ENCODE measurements at places on chromosomes 6 and 20.
A peak's percentile ranks its signal among the peaks of the same experiment; 100 is the strongest.

DNA sequence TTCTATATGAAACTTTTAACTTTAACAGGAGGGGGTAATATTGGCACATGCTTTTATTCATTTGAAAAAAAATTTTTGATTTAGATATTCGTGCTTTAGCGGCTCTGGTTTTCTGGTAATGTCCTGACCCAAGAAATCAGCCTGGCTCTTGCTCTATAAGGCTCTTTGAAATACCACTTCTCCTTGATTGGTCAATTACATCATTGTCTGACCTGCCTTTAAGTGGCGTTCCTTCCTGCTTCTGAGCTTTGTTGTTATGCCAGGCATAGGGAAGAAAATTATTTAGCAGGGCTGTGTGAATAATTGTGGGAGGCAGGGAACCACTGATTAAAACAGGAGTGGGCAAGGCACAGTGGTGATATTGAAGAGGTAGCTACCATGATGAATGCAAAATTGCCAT lies 3.9 kb downstream of the RNF144B start:
- no peak for DNase-seq

GRCh38 chr20:37123441-37123840 lies 27.6 kb upstream of the RBL1 start:
- no peak for DNase-seq

DNA sequence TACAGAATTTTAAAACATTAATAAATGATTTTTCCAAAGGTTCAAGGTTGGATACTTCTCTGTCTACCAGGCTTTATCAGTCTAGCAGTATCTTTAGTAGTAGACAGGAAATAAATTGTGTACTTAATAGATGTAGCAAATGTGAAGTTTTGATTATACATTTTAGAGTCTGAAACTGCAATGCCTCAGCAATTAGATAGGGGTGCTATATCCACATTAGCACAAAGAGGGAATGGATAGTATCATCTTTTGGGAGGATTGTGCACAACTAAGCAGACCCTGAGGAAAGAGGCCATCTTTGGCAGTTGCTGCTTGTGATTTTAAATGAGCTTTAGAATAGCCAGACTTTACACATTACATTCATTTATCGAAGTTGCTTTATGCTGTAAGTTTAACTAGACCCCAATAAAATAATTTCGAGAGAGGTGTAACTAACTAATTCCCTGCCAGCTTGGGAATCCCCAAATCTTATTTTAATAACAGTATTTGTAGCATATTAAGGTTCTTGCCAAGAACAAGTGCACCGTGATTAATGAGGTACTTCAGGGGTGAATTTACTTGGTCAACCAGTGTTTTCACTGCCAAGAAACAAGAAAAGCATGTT lies 2.8 kb downstream of the KCNQ5 start:
- peak; percentile 27 for DNase-seq

DNA sequence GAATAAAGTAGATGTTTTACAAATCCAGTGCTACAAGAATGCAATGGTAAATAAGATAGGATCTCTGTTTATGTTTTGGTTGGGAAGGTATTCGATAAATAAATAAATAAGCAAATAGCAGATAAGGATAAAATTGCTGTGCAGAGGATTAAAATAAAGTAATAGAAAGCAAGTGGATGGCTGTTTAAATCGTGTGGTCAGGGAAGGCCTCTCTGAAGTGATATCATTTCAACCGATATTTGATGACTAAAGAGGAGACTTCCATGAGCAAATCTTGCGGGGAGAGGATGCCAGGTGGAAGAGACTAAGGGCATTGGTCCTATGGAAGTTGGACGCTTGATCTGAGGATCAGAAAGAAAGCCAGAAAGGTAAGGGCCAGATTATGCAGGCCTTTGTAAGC lies 92.0 kb upstream of the CCN2 start:
- no peak for DNase-seq

GRCh38 chr6:79584332-79584731 lies 46.8 kb upstream of the SH3BGRL2 start:
- no peak for DNase-seq

- DNase-seq = no peak
These were observed 49.2 kb upstream of the HDAC2 start for GRCh38 chr6:114020196-114020595.

GRCh38 chr6:128415387-128415786 lies 105.0 kb downstream of the PTPRK start:
- DNase-seq = no peak

- DNase-seq = peak; percentile 30
These were observed 551 bp downstream of the SYNCRIP start for GRCh38 chr6:85641897-85642773.

- DNase-seq = no peak
These were observed 86.0 kb downstream of the PTPN1 start for GRCh38 chr20:50595988-50596693.

- DNase-seq = no peak
These were observed 185.3 kb upstream of the AGPAT4 start for GRCh38 chr6:161459008-161459615.

DNA sequence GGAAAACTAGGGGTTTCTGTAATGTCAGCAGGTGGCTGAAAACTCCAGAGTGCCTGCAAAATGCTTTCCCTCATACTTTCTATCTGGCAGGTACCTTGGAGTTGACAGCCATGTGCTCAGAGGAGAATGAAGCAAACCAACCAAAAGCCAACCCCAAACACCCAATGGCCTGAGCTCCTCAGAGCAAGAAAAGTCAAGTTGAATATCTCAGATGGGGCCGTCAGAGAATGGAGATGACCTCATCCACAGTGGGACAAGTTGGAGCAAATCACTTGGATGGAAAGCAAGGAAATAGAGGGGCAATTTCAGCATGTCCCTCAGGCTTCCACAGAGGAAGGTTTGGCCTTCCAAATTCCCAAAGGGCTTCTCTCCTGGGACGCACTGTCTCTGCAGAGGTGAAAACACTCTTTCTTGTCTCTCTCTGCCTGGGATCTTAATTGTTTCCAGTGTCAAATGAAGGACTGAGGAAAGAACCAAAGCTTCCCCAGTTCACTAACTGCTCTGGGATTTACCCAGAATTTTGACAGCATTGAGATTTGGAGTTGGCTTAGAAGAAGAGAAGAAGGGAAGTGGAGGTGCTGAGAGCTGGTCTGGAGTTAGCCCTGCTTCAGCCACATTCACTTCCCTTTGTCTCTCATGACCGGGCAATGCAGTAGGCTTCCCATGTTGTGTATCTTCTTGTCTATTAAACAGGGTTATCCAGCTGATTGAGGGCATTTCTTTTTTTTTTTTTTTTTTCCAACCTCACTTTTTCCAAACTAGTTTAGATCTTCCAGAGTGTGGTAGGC lies 42.2 kb downstream of the PRND start:
- DNase-seq = no peak

DNA sequence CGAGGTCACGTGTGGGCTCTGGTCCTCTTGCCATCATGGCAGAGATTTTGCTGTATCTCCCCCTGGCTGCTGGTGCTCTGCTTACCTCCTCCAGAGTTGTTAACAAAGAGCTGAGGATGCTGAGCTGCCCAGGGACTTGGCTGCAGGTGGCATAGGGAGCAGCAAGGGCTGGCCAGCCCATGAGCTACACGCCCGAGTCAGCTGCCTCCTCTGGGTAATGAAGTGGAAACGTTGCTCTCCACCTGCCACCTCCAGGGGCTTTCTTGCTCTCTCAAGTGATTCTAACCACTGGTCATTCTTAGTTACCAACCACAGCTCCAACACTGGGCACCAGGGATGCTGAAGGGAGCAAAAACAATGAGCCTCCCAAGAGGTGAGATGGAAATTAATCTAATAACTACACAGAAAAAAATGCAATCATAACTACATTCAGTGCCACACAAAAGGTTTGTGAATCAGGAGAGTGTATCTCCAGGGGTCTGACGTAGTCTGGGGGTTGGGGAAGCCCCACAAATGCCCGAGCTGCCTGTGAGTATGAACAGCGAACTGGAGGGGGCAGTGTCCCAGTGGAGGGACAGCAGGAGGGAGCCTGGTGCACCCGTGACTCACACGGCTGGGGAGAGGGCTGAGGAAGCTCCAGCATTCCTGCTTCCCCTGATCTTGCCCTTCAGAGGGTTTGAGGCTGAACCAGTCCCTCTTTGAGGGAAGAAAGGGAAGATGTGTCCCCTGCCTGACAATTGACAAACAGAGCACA lies 78.7 kb downstream of the CDH26 start:
- peak; percentile 51 for DNase-seq

GRCh38 chr20:25309395-25310267 lies 61.7 kb downstream of the PYGB start:
- DNase-seq = peak; percentile 78

DNA sequence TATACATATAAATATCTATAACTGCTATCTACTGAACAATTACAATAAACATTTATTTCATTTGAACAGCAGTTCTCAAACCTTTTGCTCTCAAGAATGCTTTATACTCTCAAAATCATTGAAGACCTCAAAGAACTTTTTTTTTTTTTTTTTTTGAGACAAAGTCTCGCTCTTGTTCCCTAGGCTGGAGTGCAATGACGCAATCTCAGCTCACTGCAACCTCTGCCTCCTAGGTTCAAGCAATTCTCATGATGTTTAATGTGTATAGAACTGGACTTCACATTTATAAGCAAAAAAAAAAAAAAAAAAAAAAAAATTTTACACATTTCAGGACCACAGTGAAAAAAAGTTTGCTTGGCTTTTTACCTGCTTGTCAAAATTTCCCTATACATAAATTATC lies 11.7 kb downstream of the UBE2V1 start:
- no peak for DNase-seq

DNA sequence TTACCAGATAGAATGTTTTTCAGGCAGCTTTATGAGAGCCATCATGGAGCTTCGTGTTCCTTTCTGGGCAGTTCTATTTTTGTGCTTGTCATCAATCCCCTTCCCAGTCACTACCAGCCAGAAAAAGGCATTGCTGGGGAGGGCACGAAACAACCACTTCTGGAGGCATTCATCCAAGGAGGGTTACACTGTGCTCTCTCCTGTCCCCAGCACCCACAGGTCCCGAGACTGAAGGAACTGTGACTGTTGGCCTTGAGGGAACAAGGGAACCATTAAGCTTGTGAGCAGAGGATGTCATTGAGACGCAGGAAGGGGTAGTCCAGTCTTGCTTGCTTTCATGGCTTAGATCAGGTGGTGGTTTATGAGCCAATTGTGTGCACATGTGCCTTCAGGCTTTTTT lies 20.1 kb upstream of the ENPP5 start:
- DNase-seq = no peak

DNA sequence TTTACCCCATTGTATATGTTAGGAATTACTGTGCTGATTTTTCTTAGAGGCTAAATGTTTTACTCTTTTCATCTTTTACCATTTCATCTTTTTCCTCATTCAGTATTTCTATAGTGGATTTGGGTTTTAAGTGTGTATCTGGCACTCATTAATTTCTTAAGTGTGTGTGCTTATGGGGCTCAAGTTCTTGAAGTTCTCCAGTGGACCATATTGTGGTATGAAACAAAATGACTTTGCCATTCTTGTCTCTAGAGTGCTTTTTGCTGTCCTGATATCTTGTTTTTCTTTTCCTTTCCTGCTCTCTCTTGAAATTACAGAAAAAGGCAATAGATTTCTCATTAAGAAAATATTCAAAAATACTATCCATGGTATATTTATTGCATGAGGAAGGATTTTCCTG lies 123.1 kb downstream of the ARID1B start:
- DNase-seq = no peak

GRCh38 chr20:34915749-34916455 lies 39.5 kb downstream of the ACSS2 start:
- DNase-seq = no peak

DNA sequence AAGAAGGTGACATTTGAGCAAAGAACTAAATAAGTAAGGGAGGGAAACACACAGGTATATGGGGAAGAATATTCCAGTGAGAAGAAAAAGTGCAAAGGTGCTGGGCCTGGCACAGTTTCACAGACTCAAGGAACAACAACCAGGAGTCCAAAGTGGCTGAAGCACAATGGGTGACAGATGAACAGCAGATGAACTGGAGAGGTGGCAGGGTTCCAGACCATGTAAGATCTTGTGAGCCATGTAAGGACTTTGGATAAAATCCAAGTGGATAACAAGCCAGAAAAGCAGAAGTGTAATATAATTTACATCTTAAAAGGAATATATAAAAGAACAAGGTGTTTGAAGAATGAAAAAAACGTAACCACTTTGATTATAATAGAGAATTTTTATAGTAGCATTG lies 87.9 kb downstream of the MMS22L start:
- DNase-seq = peak; percentile 5

GRCh38 chr6:76764057-76764456 lies 691.6 kb upstream of the IMPG1 start:
- DNase-seq = no peak

DNA sequence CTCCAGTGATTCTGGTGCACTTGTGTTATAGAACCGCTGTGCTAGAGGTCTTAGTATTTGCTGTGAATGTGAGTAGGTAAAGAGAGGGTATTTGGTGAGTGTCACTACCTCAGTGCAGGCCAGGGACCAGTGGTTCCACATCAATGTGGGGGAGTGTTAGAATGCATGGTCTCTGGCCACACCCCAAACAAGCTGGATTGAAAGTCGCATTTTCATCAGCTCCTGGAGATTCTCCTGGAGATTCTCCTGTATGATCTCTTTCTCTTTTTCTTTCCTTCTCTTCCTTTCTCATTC lies 26.8 kb upstream of the BCAS1 start:
- DNase-seq = no peak

DNA sequence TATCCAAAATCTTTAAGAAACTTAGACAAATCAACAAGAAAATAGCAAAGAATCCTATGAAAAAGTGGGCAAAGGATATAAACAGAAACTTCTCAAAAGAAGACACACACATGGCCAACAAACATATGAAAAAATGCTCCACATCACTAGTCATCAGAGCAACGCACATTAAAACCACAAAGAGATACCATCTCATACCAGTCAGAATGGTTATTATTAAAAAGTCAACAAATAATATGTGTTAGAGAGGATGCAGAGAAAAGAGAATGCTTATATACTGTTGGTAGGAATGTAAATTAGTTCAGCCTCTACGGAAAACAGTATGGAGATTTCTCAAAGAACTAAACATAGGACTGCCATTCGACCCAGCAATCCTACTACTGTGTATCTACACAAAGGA lies 212.0 kb upstream of the DTNBP1 start:
- no peak for DNase-seq

DNA sequence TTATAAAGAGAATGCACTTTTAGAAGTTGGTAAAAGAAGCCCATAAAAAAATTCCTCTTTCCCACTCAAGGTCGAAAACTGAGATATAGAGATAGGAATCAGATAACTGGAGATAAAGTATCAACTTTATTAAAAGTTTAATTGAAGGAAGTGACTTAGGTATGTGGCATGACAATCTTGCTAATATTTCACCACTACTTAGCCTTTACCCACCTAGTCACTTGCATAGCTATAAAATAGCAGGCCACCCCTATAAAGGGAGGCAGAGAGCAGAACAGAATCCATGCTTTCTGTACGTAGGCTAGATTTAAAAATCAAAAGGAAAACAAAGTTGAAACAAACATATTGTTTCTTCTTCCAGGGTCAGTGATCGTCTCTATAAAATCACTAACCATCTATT lies 13.2 kb upstream of the TBC1D32 start:
- DNase-seq = no peak

DNA sequence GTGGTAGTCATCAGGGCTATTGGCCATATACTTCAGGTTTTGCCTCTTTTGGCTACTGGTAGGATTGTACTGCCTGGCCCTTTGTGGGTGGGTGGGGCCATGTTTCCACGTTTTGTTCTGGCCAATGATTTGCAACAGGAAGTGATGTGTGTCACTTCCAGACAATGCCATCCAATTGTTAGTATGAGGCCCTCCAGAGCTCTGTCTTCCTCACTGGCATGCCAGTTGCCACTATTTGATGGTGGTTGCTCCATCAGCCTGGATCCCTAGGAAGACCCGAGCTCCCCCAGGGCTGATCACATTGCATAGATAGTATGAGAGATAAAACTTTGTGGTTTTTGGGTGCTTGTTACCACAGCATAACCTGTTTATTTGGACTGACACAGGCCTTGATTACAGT lies 7.7 kb upstream of the LRRN4 start:
- DNase-seq = no peak

Data from AG08395 (cell line).